ENCODE measurements at places on chromosomes 2 and 18.

GRCh38 chr2:88530081-88530480 is 77.6 kb upstream of the FOXI3 start:
- H3K4me3 ChIP-seq, result no peak overlapping the region
- no peak for DNase-seq
- peaks cover 2% of the 10 kb centered on the region for H3K27me3 ChIP-seq
- H3K4me1 ChIP-seq, result no peaks in the 10 kb centered on the region
- no peak overlapping the region for H3K27ac ChIP-seq

DNA sequence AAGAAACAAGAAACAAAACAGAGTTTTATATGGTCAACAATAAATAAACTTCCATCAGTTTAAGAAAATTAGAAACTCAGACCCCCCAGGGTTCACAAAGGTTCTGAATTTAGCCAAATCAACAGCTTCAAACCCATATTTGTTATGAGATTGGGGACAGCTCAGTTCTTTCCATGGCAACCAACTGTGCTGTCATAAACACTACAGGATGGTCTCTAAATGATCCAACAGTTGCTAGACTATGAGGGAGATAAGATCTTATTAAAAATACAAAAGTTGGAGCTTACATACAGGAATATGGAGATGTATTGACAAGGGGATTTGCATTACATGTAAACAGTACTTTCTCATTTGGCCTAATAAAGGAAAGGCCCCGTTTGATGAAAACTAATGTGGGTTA is 154.6 kb upstream of the CTAGE1 start:
- H3K27ac ChIP-seq, result no peak overlapping the region
- H3K27me3 ChIP-seq, result no peaks in the 10 kb centered on the region
- no peak overlapping the region for H3K4me3 ChIP-seq

- H3K27me3 ChIP-seq, result peaks cover 16% of the 10 kb centered on the region
- no peaks in the 10 kb centered on the region for H3K4me1 ChIP-seq
- no peak for DNase-seq
- no peak overlapping the region for H3K27ac ChIP-seq
Measured at GRCh38 chr2:14634182-14634488, 1.6 kb downstream of the LRATD1 start.

DNA sequence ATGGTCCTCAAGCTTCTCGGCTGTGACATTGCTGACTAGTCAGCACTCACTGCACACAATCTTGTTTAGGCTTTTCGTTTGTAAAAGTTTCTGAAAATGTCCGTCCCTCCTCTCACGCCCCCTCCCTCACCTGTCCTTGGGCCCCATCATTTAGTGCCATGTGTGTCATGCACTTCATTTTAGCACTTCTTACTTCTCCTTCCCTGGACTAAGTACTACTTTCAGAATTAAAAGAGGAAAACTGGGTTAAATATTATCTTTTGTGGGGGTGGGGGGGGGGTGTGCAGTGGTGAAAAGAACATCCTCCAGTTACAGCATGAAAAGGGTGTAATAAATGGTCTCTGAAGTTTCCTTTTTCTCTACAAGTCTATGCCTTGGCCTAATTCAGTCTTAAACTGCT is 182.0 kb upstream of the SP5 start:
- peaks cover 4% of the 10 kb centered on the region for H3K27me3 ChIP-seq
- DNase-seq, result no peak
- H3K4me3 ChIP-seq, result no peak overlapping the region
- H3K36me3 ChIP-seq, result no peaks in the 10 kb centered on the region
- no peaks in the 10 kb centered on the region for H3K4me1 ChIP-seq
- no peak overlapping the region for H3K27ac ChIP-seq

DNA sequence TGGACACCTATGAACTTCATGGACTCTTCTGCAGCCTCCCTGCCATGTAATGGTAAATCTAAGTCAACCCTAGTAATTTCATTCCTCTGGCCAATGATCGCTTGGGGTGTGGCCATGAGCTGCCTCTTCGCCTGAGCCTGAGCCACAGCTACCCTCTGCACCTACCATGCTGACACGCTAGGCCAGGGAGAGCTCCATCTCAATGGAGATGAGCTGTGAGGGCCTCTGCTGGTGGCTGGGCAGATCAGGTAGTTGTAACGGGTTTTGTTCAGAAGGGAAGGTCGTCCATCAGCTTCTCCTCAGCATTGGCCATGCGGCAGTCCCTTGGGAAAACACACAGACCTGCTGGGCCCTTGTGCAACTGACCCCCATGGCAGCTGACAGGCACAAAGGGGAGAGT is 24.4 kb downstream of the MPHOSPH10 start:
- H3K27me3 ChIP-seq, result peaks cover 7% of the 10 kb centered on the region
- H3K27ac ChIP-seq, result no peak overlapping the region
- no peak for DNase-seq
- H3K36me3 ChIP-seq, result peaks cover 6% of the 10 kb centered on the region
- no peak overlapping the region for H3K4me3 ChIP-seq

DNA sequence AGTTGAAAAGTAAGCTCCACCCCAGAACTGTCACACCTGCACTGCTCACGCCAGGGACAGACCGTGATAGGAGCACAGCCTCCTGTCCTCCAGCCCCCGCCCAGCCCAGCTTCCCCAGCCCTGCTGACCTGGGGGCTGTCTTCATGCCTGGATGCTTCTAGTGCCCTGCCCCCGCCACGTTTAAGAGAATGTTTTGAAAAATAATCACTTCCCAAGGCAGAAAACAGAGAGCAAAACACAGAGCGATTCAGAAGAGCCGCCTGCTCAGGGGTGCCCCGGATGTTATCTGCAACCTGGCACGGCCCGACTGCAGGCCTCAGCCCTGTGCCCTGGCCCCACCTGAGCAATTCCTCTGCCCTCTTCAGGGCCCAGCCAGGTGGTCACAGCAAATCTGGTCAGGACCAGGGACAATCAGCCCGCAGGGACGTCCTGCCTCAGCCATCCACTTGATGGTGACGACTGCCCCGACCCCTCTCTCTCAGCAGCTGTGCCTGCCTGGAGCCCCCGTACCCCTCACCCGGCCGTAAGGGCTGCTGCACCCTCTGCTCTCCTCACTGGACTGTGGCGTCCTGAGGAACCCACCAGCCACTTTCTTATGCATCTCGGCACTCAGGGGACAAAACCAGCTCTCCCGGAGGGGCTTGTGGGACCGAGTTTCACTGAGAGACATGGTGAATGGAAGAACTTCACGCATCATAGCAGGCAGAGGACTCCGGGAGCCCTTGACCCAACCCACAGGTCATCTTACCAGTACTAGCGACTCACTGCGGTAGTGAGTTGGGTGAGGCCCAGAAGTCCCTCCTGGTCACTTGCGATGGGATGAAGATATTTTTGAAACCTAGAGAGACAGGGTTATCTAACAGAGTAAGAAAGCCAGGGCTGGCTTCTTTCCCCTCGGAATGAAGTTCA is 30.2 kb downstream of the ADI1 start:
- H3K27ac ChIP-seq, result no peak overlapping the region
- no peak for DNase-seq

GRCh38 chr2:233832869-233833311 is 21.4 kb downstream of the HJURP start:
- peaks cover 4% of the 10 kb centered on the region for H3K4me1 ChIP-seq
- no peaks in the 10 kb centered on the region for H3K36me3 ChIP-seq
- DNase-seq, result no peak
- H3K4me3 ChIP-seq, result no peak overlapping the region
- H3K27me3 ChIP-seq, result no peaks in the 10 kb centered on the region
- no peak overlapping the region for H3K27ac ChIP-seq

- DNase-seq, result no peak
- peaks cover 15% of the 10 kb centered on the region for H3K27me3 ChIP-seq
- H3K36me3 ChIP-seq, result no peaks in the 10 kb centered on the region
- no peak overlapping the region for H3K27ac ChIP-seq
Measured at GRCh38 chr18:31723990-31724711, 36.5 kb downstream of the SLC25A52 start.

DNA sequence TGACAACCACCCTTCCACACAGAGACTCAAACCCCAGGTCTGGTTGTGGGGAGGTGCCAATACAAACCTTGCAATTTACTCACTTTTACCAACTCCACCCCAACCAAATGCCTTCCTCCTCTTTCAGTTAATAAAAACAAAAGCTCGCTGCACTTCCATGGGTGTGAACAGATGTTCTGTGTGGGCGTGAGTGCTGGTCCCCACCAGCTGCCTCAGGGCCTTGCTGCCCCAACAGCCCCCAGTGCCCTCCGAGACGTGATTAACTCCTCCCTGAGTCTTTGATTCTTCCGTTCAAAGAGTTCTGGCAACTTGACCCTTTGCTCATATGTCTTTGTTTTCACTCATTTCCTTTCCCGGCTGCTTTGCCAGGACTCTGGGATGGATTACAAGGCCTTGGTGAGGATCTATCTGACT is 258.9 kb upstream of the CXCR4 start:
- H3K27me3 ChIP-seq, result no peaks in the 10 kb centered on the region
- no peak for DNase-seq
- peaks cover 36% of the 10 kb centered on the region for H3K4me1 ChIP-seq
- H3K27ac ChIP-seq, result peak overlapping the region; percentile 89
- H3K4me3 ChIP-seq, result no peak overlapping the region

GRCh38 chr2:236614551-236614950 is 44.9 kb downstream of the ACKR3 start:
- DNase-seq, result no peak
- peaks cover 27% of the 10 kb centered on the region for H3K27me3 ChIP-seq
- no peaks in the 10 kb centered on the region for H3K36me3 ChIP-seq
- H3K4me3 ChIP-seq, result no peak overlapping the region
- no peaks in the 10 kb centered on the region for H3K4me1 ChIP-seq

DNA sequence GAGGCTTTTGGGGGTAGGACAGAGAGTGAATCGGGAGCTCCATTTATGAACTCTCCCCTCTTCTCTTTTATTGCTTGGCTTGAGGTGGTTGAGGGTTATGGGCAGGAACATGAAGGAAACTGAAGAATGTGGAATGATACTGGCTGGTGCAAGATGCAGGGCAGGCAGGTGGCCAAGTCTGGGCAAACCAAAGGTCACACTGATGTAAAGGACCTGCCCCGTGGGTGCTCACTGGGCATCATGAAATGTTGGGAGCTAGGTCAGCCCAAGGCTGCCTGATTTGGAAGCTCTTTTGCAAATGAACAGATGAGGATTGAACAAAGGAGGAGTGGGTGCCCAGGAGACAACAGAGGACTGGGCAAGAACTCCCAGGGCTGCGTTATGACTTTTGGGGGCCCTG is 328.9 kb downstream of the CLIP4 start:
- DNase-seq, result no peak
- no peaks in the 10 kb centered on the region for H3K36me3 ChIP-seq

DNA sequence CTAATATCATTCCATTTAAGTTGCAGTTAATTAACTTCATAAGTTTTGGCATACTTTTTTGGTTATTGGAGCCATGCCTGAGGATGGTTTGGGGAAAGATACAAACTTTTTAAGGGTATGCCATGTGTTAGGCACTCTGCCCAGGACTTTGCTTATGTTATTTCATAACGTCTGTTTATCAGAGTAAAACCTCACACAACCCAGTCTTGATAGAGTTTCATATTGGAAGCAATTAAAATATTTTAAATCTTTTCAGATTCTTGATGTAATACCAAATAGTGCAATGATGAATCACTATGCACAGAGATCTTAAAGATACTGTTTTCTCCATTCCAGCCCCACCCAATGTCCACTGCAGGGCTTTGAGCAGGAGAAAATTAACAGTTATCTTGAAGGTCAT is 529.1 kb upstream of the HNMT start:
- H3K4me1 ChIP-seq, result no peaks in the 10 kb centered on the region
- no peak for DNase-seq
- H3K4me3 ChIP-seq, result no peak overlapping the region
- no peaks in the 10 kb centered on the region for H3K36me3 ChIP-seq
- H3K27ac ChIP-seq, result no peak overlapping the region

GRCh38 chr2:173568054-173568453 is 213.4 kb downstream of the CDCA7 start:
- H3K27me3 ChIP-seq, result peaks cover 4% of the 10 kb centered on the region
- H3K4me3 ChIP-seq, result no peak overlapping the region
- peaks cover 3% of the 10 kb centered on the region for H3K4me1 ChIP-seq
- no peak for DNase-seq
- H3K36me3 ChIP-seq, result no peaks in the 10 kb centered on the region

DNA sequence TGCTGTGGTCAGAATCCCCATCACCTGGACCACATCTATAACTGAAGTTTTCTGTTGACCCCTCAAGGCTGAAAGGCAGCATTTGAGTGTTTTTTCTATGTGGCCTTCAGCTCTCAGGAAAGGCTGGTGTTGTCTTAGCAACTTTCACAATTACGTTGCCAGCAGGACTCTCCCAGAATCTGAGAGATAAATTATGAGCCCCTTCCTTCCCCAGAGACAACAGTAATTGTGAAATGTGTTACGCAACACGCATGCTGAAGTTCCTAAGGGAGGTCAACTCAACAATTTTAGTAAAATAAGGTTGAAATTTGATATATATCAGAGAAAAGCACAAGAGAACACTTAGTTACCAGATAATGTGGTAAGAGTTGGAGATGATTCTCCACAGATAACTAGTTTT is 216.5 kb upstream of the SLC8A1 start:
- no peaks in the 10 kb centered on the region for H3K36me3 ChIP-seq
- no peak for DNase-seq
- H3K4me3 ChIP-seq, result no peak overlapping the region
- H3K27me3 ChIP-seq, result no peaks in the 10 kb centered on the region
- no peaks in the 10 kb centered on the region for H3K4me1 ChIP-seq

- H3K27ac ChIP-seq, result no peak overlapping the region
- H3K4me3 ChIP-seq, result no peak overlapping the region
- H3K4me1 ChIP-seq, result peaks cover 2% of the 10 kb centered on the region
- no peak for DNase-seq
- H3K27me3 ChIP-seq, result peaks cover 10% of the 10 kb centered on the region
- H3K36me3 ChIP-seq, result no peaks in the 10 kb centered on the region
Measured at GRCh38 chr2:65514555-65515195, 82.3 kb upstream of the SPRED2 start.

DNA sequence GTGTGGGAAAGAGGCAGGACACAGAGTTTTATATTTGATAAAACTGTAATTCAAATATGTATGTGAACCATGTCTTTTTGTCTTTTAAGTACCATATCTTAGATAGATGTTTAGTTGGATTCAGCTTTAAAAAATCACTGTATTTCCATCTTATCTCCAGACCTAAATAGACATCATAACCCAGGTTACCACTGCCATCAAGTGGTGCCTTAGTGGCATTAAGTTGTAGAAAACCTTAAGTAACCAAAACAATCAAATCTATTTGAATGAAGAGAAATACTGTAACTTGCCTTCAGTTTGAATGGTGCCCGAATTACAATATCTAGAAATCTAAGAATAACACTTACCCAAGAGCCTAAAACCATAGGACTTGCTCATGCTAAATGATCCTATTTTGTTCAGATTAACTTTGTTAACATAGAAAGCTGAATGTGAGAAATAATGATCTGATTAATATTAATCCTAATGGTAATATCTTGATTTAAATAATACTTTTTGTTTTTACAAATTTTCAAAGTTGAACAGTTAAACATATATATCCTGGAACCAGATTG is 92.5 kb upstream of the MAP2 start:
- DNase-seq, result no peak
- no peak overlapping the region for H3K4me3 ChIP-seq
- H3K27ac ChIP-seq, result no peak overlapping the region
- H3K27me3 ChIP-seq, result no peaks in the 10 kb centered on the region
- H3K4me1 ChIP-seq, result no peaks in the 10 kb centered on the region

- H3K27me3 ChIP-seq, result no peaks in the 10 kb centered on the region
- H3K27ac ChIP-seq, result no peak overlapping the region
- H3K4me1 ChIP-seq, result no peaks in the 10 kb centered on the region
- DNase-seq, result no peak
Measured at GRCh38 chr2:80858965-80859364, 554.4 kb upstream of the LRRTM1 start.

GRCh38 chr2:170783549-170783948 is 13.4 kb downstream of the ERICH2 start:
- H3K4me3 ChIP-seq, result no peak overlapping the region
- DNase-seq, result no peak
- peaks cover 5% of the 10 kb centered on the region for H3K27me3 ChIP-seq
- H3K27ac ChIP-seq, result no peak overlapping the region
- H3K4me1 ChIP-seq, result no peaks in the 10 kb centered on the region
- H3K36me3 ChIP-seq, result no peaks in the 10 kb centered on the region
